ENCODE measurements at places on chromosomes 2 and 18.
A peak's percentile ranks its signal among the peaks of the same experiment; 100 is the strongest.

- DNase-seq: peak; percentile 82
Observed at GRCh38 chr2:85737481-85737880, 16.3 kb upstream of the ATOH8 start.

GRCh38 chr2:173571021-173571821 lies 216.5 kb downstream of the CDCA7 start:
- peak; percentile 50 for DNase-seq

- DNase-seq: peak; percentile 76
Observed at GRCh38 chr2:107091163-107091864, 205.3 kb upstream of the ST6GAL2 start.

DNA sequence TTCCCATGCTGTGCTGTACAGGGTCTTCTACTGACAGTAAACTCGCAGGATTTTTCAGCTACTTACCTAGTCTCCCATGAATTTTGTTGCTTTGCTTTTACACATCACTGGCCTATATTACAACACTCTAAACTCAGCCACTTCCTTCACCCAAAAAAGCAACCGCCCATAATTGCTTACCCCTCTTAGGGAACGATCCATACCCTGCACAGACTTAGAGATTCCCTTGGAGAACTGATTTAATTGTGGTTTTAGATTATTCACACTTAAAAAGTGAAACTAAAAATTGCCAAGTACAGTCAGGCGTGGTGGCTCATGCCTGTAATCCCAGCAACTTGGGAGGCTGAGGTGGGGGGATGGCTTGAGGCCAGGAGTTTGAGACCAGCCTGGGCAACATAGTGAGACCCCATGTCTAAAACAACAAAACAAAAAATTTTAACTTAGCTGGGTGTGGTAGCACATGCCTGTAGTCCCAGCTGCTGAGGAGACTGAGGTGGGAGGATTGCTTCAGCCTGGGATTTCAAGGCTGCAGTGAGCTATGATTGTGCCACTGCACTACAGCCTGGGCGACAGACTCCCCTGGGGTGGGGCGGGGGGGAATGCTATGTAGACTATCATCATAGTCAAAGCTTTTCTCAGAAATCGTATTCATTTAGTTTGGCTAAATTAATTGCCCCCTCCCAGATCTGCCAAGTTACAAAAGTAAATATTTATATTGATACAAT lies 19.3 kb downstream of the MRPL30 start:
- DNase-seq: no peak

GRCh38 chr2:94622113-94622618 lies 249.1 kb upstream of the TEKT4 start:
- no peak for DNase-seq

- DNase-seq: no peak
Observed at GRCh38 chr2:46534589-46534988, 55.2 kb downstream of the TMEM247 start.

DNA sequence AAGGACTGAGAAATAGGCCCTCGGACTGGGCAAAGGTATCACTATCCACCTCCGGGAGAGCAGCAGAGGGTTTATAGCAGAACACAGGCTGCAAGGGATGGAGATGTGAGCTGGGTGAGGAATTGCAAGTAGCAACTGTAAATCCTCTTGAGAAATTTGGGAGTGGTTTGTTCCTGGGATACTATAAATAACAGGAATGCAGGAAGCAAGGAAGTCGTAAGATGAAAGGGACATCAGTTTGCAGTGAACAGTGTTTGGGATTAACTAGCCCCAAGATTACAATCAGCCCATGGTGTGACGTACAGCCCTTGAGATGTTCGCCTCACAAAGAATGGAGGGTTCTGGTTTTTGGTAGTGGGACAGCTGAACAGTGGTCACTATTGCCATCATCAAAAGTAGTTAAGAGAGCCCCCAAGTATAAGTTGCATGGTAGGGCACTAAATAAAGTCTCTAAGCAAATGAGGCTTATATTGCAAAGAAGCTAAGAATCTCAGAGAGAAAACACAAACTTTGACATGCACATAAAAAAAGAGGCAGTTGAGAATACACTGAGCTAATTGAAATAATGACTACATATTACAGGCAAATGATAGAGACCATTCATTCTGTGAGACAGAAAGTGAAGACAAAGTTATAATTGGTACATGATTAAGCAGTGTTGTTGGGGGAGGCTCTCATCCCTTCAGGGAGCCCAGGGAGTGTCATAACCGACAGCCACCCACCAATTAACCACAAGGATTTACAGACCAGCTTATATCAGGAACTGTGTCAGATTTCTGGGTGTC lies 362.5 kb upstream of the ACVR2A start:
- no peak for DNase-seq

DNA sequence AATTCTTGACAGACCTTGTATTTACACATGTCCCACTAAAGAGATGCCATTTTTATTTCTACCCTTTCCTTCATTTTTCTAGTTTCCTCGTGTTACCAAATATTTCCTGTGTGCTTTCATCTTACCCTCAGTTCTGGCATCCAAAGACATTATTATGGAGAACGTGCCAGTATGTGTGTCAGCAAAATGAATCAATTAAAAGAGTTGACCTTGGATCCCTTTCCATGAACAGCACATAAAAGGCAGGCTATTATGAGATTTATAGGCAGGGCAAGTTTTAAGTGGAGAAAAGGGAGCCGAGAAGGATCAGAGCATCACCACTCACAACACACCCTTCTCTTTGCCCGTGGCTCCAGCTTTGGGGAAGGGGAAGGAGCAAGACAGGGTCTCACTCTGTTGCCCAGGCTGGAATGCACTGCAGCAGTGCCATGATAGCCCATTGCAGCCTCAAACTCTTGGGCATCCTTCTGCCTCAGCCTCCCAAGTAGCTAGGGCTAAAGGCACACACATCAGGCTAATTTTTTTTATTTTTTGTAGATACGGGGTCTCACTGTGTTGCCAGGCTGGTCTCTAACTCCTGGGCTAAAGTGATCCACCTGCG lies 149.9 kb downstream of the GFPT1 start:
- no peak for DNase-seq

- DNase-seq: no peak
Observed at GRCh38 chr2:101775636-101776035, 78.1 kb downstream of the MAP4K4 start.

DNA sequence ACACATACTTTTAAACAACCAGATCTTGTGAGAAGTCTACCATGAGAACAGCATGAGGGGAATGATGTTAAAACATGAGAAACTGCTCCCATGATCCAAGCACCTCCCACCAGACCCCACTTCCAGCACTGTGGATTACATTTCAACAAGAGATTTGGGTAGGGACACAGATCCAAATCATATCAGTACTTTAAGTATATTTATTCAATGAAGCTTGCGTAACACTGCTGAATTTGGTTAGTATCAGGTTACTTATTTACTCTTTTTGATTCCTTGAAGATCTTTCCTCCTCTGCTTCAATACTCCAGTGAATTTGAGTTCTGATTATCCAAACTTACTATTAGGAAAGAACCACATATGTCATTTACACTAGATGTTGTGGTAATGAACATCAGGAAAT lies 418.6 kb downstream of the PIK3C3 start:
- DNase-seq: no peak

- DNase-seq: no peak
Observed at GRCh38 chr2:139457873-139458272, 677.7 kb upstream of the NXPH2 start.

- no peak for DNase-seq
Observed at GRCh38 chr2:136957044-136957443, 191.7 kb downstream of the THSD7B start.

DNA sequence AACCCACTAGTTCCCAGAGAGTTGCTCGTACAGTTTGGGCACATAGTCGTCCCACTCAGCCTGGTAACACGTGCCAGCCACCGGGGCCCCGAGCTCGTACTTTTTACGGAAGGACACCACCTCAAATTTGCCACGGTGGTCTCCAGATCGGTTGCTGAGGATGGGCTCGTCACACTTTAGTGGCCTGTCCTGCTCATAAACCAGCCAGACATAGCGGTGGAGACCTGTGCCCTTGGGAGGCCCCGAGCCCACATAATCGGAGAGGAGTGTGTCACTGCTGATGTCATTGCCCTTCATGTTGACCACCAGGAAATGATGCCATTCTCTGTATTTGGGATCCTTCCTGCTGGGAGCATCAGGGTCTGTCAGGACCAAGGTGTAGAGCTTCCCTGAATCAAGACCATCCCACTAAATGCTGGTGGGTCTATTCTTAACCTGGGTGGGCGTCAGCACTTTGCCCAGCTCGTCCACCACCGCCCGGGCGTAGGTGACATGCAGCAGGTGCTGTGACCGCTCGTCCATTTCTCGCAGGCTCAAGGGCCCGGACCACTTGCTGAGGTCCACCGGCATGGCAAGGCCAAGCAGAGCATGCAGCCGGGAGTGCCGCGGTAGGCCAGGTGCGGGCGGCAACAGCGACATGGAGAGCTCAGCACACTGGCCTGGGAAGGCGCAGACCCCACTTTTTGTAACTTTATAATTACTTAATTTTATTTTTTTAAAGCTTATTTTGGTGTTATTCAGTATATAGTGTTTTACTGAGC lies 12.9 kb downstream of the RETSAT start:
- DNase-seq: no peak

- no peak for DNase-seq
Observed at GRCh38 chr2:232950751-232951150, 62.3 kb downstream of the NGEF start.

GRCh38 chr2:180003559-180003958 lies 3.5 kb downstream of the CWC22 start:
- DNase-seq: no peak

DNA sequence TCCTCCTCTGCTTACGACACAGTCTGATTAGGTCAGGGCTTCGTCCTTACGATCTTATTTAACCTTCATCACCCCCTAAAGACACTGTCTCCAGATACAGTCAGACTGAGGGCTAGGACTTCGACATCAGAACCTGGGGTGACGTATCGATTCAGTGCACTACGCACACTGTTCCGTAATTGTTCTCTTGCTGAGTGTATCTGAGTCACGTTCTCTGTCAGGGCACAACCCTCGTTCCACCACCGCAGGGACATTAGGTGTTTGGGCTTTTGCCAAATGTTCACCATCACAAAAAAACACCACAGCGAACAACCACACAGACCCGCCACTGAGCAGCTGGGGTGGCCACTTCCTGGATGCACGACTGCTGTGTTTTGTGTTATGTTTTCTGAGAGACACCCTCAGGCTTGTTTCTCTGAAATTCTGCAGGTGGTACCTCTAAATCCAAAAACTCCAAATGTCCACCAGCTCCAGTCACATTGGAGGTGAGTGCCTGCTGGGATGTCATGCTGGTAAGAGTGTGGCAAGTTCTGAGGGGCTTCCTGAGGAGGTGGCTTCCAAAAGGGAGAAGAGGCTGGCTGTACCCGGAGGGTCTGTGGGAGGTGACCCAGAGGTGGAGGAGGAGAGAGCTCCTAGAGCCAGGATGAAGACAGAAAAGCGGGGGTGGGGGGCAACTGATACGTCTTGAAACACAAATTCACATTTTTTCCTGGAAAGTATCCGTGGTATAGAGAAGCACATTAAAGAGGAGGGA lies 66.6 kb downstream of the ADNP2 start:
- DNase-seq: no peak

DNA sequence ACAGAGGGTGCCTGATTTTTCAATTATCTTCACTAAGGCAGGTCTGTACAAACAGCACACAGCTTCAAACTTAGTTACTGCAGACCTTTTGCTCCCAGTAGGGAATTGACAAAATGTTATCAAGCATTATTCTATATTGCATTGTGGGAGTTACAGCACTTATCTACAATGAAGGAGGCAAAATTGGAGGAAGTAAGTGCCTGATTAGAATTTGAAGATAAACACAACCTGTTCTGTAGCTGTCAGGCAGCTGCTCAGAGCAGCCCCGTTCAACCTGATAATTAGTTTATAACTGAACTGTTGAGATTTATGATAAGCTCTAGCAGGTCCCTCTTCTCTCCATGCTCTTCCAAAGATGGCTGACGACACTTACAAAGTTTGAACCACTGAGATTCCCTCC lies 364.4 kb upstream of the CYRIA start:
- no peak for DNase-seq

GRCh38 chr2:238855299-238855698 lies 7.4 kb downstream of the TWIST2 start:
- peak; percentile 49 for DNase-seq

- no peak for DNase-seq
Observed at GRCh38 chr2:188522517-188522916, 230.8 kb downstream of the GULP1 start.

GRCh38 chr18:11296946-11297345 lies 147.6 kb upstream of the PIEZO2 start:
- no peak for DNase-seq

GRCh38 chr2:59223742-59224141 lies 982.6 kb upstream of the FANCL start:
- no peak for DNase-seq

DNA sequence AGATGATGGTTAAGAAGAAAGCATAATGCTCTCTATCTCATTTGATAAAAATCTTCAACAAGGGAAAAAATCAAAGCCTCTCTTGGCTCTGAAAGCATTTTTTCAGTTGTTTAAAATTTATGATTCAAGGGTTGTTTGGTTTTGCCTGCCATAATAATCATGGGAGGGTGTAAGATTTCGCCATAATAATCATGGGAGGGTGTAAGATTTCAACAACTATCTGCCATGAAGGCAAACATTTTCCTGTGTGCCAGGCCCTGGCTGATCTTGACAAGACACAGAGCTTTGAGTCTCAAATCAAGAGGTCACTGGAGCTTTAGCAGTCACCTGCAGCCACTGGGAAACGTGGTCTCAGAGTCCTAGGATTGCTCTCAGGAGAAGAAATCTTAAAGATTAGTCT lies 175.1 kb upstream of the PIEZO2 start:
- peak; percentile 32 for DNase-seq

- DNase-seq: no peak
Observed at GRCh38 chr2:157471078-157471477, 27.2 kb upstream of the CYTIP start.

DNA sequence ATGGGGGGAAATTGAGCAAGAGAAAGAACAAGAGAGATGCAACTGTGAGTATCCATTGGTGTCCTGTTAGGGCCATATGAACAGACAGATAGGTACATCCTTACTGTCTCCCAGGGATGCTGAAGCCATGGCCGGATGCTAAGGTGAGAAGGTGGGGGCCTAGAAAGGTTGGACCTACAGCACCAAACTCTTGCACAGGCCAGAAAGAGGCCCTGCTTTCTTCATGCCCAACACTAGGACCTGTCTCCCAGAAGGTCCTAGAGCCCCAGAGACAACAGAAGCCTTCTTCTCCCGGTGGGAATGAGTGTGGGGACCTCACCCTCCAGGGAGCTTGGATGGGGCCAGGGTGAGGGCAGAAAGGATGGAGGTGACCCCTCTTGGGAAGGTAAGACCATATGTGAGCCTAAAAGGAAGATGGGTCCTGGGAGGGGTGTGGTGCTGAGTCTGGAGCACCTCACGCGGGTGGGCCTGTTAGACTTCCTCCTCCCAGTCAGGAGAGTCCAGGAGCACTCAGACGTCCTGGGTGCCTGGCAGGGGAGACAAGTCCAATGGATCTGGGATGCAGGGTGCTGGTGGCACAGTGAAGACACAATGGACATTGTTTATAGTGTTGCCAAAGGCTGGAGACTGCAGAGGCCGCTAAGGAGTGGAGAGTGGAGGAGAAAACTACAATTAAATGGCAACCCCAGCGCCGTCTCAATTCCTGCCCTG lies 265.3 kb downstream of the CYP26B1 start:
- DNase-seq: no peak

Data from fibroblast of skin of back (primary cell).